Ammon's horn (tissue), 1 donor: ENCODE measurements at places on chromosomes 5 and 9.

- no peak for DNase-seq
Measured at GRCh38 chr9:21856301-21857094, 54.1 kb downstream of the MTAP start.

GRCh38 chr9:34157318-34157717 lies 21.5 kb upstream of the UBAP1 start:
- DNase-seq: no peak

DNA sequence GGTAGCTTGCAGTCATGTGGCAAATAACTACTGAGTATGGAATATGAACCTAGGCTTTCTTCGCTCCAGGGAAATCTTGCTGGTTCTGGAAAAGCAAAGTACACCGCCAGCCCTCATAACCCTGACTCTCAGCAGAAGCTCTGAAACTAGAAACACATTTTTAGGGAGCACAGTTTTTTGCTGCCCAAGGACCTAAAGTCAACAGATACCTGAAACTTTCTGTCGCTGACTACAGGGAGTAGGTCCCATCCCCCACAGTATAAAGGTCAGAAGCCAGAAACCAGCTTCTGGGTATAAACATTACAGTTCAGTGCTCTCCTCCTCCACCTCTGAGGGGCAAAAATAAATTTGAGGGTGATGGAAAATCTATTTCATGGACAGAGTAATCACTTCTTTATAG lies 3.0 kb downstream of the ATOX1 start:
- DNase-seq: no peak

- peak; percentile 32 for DNase-seq
Measured at GRCh38 chr5:170312666-170313065, 15.1 kb upstream of the LCP2 start.

- no peak for DNase-seq
Measured at GRCh38 chr5:72624641-72625236, 117.5 kb upstream of the ZNF366 start.

DNA sequence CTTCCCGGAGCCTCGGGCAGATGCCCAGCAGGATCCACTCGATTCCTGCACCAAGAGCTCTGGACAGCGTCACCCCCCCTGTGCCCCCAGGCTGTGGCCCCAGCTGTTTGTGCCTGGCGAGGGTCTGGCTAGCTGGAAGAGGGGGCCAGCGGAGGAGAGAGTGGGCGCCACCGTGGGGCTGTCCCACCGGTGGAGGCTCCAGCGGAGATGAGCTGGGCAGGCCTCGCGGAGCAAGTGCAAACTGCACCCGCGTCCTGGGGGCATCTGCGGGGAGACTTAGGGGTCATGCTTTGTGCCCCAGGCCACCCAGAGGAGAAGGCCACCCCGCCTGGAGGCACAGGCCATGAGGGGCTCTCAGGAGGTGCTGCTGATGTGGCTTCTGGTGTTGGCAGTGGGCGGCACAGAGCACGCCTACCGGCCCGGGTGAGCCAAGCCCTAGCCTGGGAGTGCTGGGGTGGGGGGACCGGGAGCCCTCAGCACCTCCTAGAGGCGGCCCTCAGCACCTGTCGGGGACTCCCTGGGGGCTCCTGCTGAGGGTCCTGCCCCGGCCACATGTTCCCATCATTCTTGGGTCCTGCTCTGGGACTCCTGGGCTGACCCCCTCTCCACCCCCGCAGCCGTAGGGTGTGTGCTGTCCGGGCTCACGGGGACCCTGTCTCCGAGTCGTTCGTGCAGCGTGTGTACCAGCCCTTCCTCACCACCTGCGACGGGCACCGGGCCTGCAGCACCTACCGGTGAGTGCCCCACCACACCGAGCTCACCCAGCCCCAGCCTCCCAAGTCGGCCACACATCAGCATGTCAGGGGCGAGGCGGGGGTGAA lies 5.4 kb downstream of the EGFL7 start:
- DNase-seq: no peak

DNA sequence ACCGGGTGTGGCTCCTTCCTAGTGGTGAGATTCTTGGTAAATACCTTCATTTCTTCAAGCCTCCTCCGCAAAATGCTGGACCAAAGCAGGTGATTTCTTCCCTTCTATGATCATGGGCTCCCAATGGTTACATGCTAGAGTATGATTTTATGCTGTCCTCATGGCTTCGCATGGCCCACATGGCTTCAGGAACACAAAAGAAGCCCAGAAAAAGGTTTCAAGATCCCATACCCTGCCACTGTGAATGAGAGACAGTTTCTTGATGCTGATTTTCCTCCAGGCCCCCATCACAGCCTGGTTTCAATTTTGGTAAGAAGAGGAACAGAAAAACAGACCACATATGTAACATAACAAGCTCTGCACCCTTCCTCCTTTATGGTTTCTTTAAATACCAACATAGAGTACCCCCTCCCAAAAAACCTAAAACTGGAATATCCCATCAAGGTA lies 2.4 kb upstream of the RXFP3 start:
- no peak for DNase-seq

DNA sequence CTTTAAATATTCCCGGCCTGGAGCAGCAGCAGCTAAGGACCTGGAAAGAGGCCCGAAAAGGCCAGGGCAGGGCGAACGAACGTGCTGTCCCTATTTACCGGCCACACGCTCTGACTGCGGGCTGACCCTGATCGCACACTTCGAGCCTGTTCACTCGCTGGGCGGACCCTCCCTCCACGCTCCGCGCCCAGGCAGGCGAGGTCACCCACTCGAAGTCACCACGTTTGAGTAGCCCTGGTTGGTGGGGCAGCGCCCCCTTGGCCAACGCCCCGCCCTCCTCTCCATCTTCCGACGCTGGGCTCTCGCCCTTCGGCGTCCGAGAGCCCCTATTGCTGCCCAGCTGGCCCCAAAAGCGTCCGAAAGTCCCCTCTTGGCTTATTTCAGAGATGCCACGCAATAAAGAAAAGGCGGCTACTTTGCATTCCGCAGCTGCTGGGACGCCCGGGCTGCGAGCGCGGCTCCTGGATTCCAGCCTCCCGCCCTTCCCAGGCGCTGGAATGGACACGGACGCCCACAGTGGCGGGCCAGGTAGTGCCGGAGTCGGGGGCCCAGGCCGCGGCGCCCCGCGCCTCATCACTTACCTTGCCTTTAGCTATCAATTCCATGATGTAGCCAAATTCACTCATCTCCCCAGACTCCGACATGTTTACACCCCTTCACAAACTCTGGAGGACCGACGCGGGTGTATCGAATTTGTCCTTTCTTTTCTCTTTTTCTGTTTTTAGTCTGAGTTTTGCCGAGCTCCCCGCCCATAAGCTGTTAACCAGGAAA lies 9.9 kb upstream of the TRIM36 start:
- no peak for DNase-seq

- no peak for DNase-seq
Measured at GRCh38 chr9:103721056-103721455, 373.1 kb upstream of the SMC2 start.

DNA sequence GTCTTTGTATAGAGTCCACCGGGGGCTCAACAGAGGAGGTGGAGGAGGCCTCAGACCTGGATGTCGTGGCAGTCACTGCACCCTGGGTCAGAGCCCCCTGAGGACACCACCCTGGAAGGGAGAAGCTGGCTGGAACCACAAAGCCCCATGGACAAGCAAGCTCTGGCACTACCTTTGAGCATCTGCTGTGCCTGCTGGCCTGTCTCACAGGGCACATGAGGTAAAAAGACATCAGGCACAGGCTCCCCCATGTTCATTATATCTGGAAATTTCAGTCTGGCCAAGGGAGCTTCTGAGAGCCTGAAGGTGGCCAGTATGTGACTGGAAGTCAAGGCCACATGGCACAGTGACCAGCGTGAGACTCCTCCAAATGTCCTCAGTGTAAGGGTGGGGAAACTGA lies 22.9 kb downstream of the KCNMB1 start:
- DNase-seq: no peak

- no peak for DNase-seq
Measured at GRCh38 chr5:77590347-77590746, 48.2 kb downstream of the OTP start.

GRCh38 chr5:35683466-35683865 lies 65.8 kb downstream of the SPEF2 start:
- DNase-seq: no peak

DNA sequence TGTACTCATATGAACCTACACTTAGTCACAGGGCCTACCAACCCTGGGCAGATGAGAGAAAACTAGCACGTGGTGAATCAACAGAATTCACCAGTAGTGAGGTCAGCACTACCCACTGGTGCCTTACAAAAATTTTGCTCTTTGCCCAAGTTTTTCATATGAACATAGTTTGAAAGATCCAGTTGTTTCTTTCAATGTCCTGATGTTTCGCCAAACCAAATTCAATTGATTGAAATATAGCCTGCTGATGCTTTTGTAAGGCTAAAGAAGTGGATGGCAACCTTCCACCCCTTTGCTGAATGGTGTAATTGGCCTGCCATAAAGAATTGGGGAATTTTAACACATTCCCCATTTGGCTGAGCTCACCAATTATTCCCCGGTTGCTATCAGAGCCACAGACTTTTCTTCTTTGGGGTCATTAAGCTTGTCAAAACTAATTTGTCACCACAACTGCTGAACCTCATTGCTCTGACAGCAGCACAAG lies 339.2 kb downstream of the GLIS3 start:
- peak; percentile 40 for DNase-seq

- peak; percentile 16 for DNase-seq
Measured at GRCh38 chr5:88483964-88484672, 215.5 kb upstream of the TMEM161B start.

- DNase-seq: peak; percentile 79
Measured at GRCh38 chr9:14428781-14429230, 114.9 kb upstream of the NFIB start.

GRCh38 chr9:121013911-121014310 lies 36.2 kb downstream of the C5 start:
- no peak for DNase-seq

- DNase-seq: peak; percentile 75
Measured at GRCh38 chr5:35804201-35804653, 52.5 kb upstream of the IL7R start.

- no peak for DNase-seq
Measured at GRCh38 chr9:108056805-108057386, 567.3 kb upstream of the KLF4 start.

GRCh38 chr9:87957839-87958238 lies 16.5 kb downstream of the CDK20 start:
- DNase-seq: no peak

DNA sequence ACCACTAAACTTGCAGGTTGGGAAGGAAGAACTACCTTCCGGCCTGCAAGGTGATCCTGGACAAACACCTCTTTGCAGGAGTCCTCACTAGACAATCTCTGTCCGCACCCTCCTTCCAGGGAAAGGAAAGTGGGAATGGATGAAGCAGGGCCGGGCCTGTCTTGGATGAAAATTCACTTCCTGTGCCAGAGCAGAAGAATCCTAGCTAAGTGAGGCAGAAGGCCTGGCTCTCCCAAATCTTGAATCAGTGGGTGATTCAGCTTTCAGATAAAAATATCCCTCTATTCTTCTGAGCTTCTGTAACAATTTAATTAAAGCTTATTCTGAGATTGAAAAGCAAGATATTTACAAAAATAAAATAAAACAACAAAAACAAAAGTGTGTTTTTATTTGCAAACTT lies 281.9 kb upstream of the TLE4 start:
- DNase-seq: no peak

DNA sequence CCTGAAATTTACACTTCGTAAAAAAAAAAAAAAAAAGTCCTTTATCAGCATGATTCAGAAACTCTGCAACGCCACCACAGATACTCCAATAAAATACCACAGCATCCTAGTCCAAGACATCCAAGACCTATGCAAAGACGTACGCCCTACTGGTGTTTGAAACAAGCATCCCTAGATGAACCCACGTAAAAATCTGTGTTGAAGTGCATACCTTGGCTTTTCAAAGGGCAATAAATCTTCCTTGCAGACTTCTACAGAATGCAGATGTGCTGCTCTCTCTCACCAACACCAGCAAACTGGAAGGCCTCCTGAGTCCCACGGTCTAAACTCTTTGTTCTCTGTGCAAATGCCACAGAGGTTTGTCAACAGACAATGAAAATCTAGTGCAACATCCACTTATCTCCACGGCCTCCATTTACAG lies 38.8 kb downstream of the MYO10 start:
- no peak for DNase-seq

- peak; percentile 98 for DNase-seq
Measured at GRCh38 chr9:5437254-5438216, at the start of gene PLGRKT. Gene PLGRKT, minus strand, starts transcription at chr9:5437925. Its CDS starts 5,948 bp downstream, at chr9:5431977.

DNA sequence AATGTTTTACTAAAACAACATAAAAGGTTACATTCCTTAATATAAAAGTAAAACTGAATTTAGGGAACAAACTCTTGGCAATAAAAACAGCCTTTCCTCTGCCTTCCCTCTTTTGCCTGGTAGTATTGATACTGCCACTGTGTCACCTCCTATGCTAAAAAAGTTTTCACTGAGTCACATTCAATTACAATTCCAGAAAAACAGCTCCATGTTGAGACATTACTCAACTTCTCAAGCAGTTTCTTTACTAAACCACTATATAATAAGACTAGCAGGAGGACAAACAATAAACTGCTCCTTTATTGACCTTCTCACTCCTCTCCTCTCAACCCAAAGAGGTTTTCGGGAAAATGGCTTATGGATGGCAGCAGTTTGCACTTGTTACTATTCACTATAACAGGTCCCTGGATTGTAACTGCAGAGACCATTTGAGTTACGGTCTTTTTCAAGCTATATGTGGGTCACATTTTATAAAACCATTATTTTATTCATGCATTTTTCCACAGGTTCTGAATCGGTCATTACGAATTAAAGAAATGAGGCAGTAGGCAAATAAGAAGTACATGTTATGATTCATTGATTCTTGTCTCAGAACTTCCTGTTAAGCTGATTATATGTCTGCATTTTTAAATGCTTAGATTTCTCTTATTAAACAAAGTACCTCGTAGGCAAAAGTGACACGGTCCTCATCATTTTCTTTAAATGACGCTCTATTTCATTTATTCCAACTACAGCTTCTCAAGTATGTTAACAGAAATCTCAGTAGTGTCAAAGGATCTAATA lies 2.1 kb downstream of the ZDHHC21 start:
- DNase-seq: no peak

DNA sequence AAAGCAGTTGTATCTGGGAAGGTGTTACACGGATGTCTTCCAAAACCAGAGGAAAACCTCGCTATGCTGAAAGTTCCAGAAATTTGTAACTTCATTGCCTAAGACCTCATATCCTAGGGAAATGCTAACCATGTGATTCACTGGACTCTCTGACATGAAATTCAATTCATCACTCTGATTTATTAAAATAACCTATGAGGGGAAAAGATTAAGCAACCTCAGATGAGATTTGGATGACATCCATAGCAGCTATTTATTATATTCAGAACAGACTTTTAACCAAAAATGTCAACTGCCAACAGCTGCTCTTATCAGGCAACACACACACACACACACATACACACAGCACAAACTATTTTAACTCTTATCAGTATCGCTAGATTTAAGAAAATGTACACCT lies 1006.4 kb upstream of the CTNND2 start:
- no peak for DNase-seq

DNA sequence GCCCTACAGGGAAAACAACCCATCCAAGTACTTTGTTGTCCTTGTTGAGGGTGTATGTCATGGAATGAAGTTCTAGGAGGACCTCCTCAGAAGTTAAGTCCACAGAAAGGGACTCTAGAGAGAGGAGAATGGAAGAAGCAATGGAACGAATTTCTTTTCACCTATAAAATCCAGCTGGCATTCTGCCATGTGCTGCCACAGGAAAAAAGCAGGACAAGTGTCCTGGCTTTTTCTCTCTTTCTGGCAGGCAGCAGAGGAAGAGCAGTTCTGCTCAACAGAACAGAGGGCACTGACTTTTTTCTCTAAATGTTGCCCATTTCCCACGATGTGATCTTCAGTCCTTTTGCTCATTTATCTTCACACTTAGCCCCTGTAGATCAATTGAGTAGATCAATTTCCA lies 240.8 kb downstream of the MCTP1 start:
- DNase-seq: no peak
